Stimulated activated CD8-positive, alpha-beta memory T cell treated with anti-CD3 and anti-CD28 coated beads, Interleukin-7, amount 100 ng/mL, for 4 hours (primary cell): ENCODE measurements at places on chromosomes 2 and 18.

GRCh38 chr2:218320704-218321336, 28.5 kb upstream of the TMBIM1 start:
- DNase-seq = no peak

DNA sequence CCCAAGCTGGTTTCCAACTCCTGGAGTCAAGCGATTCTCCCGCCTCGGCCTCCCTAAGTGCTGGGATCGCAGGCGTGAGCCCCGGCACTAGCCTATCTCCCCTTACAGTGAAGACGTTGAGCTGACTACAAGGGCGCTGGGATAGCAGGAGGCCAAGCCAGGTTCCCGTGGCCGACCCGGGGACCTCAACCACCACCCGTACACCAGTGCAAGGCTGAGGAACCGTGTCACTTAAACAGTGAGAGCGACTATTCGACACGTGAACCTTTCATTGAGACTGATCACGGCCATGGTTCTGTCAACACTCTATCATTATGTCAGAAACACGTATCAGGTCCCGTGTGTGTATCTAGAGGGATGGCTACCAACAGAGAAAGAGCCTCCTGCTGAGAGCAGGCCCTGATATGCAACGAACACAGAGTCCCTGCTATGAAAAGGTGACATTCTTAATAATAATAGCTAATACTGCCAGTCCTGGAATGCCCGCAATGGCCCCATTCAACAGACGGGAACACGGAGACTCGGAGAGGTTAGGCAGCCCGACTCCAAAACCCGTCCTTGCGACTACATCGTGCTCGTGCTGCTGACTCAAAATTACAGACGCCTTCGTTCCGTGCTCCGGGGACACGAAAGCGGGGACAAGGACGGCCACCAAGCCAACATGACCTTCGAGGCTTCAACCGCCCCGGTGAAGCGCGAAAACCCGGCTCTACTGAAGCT, 833 bp downstream of the AFG3L2 start:
- no peak for DNase-seq

DNA sequence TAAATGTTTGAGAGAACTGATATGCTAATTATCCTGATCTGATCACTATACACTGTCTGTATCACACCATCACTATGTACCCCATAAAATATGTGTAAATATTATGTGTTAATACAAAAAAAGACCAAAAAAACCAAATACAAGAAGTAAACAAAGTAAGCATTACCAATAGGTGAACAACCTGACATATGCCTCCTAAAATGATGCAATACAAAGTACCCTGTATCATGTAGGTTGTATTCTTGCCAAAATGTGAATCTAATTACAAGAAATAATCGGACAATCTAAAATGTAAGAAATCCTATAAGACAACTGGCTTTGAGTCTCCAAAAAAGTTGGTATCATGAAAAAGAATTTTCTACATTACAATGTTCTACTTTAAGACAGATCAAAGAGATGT, 7.8 kb downstream of the POLR1A start:
- no peak for DNase-seq

GRCh38 chr18:10153924-10154752, 240.3 kb downstream of the VAPA start:
- DNase-seq = no peak

DNA sequence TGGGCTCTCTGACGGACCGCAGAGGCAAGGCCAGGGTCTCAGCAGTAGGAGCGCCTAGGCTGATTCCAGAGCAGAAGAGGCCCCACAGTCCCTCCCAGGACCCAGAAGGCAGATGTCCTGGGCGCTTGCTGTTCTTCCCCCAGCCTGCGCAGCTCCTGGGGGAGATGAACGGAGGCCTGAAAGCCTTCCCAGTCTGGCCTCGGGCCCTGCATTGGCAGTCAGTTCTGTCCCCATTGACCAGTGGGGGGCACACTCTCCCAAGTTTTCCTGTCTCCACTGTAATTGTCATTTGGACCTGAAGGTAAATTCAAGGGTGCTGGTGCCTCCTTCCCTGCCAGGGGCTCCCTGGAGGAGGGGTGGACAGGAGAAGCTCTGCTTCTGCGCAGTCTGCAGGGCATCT, 345.7 kb downstream of the CYP26B1 start:
- DNase-seq = no peak

DNA sequence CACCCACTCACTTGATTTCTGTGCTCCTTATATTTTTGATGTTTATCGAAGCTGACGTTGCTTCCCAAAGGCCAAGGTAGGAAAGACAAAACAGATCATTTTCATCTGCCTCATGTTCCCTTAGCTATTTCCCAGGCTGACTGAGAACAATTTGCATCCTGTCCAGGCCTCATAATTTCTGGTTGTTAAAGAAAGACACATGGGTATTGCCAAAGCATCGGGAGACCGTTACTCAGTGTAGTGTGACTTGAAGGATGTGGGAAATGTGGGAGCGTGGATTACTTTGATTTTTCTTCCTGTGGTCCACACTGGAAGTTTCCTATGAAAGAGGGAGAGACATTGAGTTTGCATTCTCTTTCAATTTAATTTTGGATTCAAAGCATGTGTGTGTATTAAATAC, 204.6 kb downstream of the TRIB2 start:
- DNase-seq = no peak

GRCh38 chr2:26394694-26395093, 7.0 kb upstream of the DRC1 start:
- no peak for DNase-seq

DNA sequence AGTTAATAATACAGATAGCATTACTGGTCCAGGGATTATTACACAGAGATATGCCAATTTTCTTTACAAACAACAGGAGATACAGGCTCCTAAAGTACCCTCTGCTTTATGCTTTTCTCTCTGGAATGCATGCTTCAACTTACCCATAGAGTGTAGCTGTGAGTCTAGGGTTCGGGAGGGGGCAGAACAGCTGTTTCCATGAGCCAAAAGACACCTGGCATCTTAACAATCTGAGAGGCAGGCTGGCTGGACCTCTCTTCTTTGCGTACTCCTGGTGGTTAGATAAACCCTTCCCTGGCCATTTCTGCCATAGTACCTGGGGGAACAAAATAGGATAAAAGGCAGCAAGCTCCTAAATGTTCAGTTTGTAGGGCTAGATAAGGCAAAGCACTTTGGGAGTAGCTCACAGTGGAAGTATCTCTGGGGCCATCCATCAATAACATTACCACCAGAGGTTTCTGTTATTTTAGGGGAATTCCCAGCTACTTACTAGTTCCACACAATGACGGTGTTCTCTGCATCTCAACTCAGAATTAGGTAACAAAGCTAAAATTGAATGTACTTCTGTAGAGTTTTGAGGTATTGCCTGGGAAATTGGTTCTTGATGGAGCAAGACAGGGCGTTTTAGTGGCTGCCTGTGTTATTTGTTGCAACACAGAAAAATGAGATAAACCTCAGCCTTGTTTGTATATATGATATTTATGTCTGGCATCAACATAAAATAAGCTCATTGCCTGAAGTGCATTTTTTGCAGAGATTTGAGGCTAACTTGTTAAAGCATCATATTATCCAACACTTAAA, 6.2 kb upstream of the CCDC85A start:
- DNase-seq = no peak

DNA sequence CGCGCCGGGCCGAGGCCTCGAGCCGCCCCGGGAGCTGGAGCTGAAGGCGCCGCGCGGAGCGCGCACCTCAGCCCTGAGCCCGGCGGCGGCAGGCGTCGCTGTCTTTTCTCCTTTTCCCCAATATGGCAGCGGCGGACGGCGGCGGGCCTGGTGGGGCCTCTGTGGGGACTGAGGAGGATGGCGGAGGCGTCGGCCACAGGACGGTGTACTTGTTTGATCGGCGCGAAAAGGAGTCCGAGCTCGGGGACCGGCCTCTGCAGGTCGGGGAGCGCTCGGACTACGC, 369 bp downstream of the SMCHD1 start:
- no peak for DNase-seq

- no peak for DNase-seq
Measured at GRCh38 chr2:101368376-101368775, 18.9 kb downstream of the CREG2 start.

DNA sequence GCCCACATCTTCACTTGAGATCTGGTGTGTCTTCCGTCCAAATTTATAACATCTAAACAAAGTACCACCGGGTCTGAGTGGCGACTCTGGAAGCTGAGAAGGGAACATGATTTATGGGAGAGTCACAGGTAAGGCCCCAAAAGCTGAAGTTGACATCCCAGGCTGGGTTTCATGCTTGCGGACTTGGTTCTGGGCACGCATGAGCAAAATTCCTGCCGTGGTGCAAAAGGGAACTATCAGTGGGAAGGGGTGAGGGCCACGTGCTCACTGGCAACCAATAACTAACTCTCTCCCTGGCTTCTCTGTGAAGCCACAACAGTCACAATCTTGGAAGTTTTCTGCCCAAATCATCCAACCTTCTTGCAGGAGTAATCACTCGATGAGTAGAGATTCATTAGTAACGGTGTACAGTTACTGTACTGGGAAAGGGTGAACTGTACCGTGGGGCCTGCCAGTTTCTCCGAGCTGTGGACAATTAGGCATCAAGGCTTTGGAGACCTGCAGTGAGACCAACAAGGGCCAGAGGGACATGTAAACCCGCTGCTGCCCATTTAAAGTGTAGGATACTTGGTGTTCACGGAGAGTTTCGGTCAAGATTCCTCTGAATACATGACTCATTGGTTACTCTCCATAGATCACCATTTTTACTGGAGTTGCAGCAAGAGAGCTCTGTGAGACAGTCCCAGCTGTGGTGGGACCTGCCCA, 69.4 kb upstream of the ASB18 start:
- DNase-seq = no peak

GRCh38 chr2:147482111-147482895, 362.5 kb upstream of the ACVR2A start:
- DNase-seq = no peak

- DNase-seq = no peak
Measured at GRCh38 chr2:30446602-30447148, 371 bp upstream of the LCLAT1 start.

GRCh38 chr2:230668184-230668938, 44.3 kb upstream of the CAB39 start:
- DNase-seq = no peak

DNA sequence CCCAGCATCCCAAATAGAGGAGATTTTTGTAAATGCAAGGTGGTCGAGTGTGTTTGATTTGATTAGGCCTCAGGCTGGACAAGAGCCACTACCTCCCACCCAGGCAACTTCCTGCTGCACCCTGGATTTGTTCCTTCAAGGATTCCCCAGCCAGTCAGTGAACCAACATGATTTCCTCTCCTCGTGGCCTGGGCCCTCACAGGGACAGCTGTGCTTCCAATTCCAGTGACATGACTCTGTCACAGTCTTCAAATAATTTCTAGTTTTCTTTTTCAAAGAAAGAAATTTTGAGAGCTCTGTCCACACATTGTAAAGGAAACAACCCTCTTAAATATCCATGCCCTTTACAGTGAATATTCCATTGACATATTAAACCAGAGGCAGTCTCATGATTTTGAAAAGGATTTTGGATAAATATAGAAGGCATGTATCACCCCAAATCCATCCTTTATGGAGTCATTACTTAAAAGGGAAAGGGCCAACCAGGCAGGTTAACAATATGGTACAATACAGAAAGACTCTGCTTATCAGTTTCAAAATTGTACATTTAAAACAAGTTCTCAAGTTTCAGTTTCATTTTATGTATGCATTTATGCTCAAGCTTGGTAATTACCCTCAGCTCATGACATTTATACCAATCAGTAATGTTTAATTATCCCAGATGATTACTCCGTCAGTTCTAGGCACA, 121.3 kb upstream of the FOSL2 start:
- DNase-seq = no peak

DNA sequence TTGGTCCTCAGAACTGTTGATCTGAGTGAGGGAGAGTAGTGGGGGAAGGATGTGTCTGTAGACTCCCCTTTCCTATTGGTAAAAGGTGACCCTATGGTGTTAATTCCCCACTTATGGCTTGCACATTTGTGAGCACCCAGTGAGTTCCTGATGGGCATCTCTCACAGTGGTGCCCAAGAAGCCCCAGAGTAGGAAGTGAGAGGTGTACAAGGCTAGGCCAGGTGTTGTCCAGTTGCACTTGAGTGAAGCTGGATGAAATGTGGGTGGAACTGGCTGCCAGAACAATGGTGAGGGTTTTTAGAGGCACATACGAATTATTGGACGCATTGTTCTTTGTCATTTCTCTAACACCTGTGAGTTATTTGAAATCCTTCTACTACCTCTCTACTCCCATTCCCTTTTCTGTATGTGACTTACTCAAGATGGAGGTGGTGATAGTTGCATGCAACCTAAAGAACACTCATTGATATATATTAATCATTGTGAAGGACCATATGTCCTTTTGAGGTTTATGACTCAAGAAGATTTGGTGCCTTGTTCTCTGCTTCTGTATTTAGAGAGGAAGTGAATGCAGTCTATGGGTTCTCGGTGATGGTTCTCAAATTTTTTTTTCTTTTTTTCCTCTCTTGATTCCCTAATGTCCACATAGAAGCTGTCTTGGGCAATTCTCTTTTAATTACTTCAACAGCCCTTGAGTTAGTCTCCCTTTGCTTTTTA, 162.7 kb downstream of the FSHR start:
- no peak for DNase-seq
